Activated CD4-positive, alpha-beta T cell treated with anti-CD3 and anti-CD28 coated beads for 36 hours (primary cell): ENCODE measurements at places on chromosomes 4 and X. TPM values are rescaled to one million over a fixed set of nuclear protein-coding genes. Genes with fewer than 3 reads are reported as not detected.

- peaks cover 3% of the 10 kb centered on the region for H3K36me3 ChIP-seq
- H3K27ac ChIP-seq = peak overlapping the region; percentile 78
- H3K27me3 ChIP-seq = no peaks in the 10 kb centered on the region
- peaks cover 32% of the 10 kb centered on the region for H3K4me1 ChIP-seq
- H3K4me3 ChIP-seq = no peak overlapping the region
Observed at GRCh38 chrX:13685126-13685763, 3.7 kb upstream of the RAB9A start.

The KDR gene
- not detected for total RNA-seq

DNA sequence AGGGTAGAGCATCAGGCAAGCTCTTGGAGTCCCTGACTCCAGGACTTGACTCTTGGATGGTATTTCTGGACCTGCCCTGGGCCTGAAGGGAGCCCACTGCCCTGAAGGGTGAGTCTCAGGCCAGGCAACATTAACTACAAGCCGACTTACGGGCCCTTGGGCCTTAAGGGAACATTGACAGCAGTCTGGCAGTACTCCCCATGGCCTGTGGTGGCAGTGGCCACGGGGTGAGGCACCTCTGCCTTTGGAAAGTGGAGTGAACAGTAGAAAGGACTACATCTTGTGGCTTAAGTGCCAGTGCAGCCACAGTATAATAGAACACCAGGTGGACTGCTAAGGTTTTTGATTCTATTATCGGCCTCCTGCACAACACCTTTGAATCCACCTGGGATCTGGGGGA is 36.3 kb downstream of the SH3BGRL start:
- no peak overlapping the region for H3K27ac ChIP-seq
- DNase-seq = no peak
- no peak overlapping the region for H3K4me3 ChIP-seq
- H3K36me3 ChIP-seq = peaks cover 51% of the 10 kb centered on the region
- no peaks in the 10 kb centered on the region for H3K4me1 ChIP-seq

The NSUN7 gene
- total RNA-seq = 0.23 TPM
